ENCODE measurements at places on chromosomes 11 and 22.

DNA sequence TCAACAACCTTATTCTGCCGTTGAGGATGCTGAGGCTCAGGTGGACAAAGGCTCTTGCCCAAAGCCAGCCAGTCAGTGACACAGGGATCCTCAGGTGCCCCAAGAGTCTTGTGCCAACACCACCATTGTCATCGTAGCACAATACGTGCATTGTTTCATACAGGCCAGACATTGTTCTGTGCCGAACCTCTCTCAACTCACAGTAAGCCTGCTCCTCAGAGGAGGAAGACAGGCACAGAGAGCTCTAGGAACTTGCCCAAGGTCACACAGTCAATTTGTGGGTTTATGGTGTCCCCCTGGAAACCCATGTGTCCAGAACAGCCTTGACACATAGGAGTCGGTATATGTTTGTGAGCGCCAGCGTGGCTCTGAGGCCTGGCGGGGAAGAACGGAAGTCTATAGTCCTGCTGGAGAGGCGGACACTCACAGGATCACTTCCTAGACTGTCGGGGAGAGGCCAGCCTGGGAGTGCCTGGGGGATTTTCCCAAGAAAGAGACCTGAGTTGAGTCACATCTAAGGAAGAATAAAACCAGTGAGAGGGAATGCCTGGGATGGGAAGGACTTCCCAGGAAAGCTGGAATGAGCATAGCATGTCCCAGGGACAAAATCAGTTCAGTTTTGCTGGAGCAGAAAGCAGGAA is 20.2 kb downstream of the LIF start:
- no peak for DNase-seq

GRCh38 chr11:28932940-28933339 is 824.8 kb downstream of the METTL15 start:
- DNase-seq = no peak

- DNase-seq = no peak
These were observed 1758.2 kb upstream of the RAG2 start for GRCh38 chr11:38356255-38356654.

- DNase-seq = no peak
These were observed 509.0 kb downstream of the BUD13 start for GRCh38 chr11:116263770-116264169.

- peak; percentile 52 for DNase-seq
These were observed 48.8 kb downstream of the ACAT1 start for GRCh38 chr11:108170184-108170583.

DNA sequence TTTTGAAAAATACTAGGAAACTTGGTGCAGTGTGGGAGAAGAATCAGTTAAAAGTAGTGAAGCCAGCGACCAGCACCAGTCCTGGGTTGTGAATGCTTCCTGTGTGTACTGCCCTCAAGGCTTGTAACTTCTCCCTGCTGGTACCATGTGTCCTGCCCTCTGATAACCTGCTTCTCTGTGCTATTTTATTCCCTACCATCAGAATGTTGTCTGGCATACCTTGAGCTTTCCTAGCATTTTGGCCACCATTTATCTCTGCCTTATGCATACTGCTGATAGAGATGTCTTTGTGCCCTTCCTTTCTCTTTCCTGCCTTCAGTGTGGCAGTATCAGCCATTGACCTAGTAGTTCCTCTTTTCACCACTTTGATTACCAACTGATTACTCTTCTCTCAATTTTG is 2.0 kb downstream of the GTF2H1 start:
- DNase-seq = no peak

DNA sequence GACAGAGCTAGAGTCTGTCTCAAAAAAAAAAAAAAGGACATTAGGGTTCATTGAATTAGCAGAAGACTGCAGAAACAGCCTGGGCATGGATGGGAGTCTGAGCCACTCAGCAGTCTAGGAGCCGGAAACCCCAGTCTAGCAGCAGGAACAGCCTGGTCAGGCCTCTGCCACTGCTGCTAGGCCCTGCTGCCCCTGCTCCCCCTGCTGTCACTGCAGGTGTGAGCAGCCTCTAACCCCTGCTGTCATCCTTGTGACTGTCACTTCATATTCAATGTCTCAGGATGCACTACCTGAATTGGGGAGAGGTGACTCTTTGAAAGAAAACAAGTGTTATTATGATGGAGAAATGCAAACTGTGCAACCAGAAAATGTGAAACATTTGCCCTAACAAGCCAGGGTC is 7.0 kb upstream of the DDX17 start:
- DNase-seq = no peak

- DNase-seq = no peak
These were observed 6.9 kb downstream of the TRABD start for GRCh38 chr22:50192436-50193204.

DNA sequence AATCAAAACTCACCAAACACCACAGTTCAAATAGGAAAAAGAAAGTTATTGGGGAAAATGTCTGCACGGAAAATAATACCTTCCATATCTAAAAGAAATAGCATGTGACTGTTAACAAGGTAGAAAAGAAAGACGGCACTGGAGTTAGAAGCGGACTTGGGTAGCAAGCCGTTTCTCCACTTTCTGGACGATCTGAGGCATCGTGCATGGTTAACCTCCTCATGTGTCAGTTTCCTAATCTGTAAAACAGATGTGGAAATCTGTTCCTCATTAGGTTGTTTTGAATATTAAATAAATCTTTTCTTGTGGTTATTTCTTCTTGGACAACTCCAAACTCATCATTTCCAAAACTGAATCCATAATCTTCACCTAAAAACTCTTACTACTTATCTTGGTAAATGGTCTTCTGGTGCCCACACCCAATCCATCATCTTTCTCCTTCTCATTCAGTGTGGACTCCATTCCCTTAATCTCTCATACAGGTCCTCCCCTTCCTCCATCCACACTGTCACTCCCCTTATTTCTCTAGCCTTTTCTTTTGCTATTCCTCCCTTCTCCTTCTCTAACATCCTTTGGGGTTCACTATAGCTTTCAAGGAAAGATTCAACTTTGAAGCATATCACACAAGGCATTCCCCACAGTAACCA is 53.5 kb downstream of the VSIG10L2 start:
- no peak for DNase-seq

DNA sequence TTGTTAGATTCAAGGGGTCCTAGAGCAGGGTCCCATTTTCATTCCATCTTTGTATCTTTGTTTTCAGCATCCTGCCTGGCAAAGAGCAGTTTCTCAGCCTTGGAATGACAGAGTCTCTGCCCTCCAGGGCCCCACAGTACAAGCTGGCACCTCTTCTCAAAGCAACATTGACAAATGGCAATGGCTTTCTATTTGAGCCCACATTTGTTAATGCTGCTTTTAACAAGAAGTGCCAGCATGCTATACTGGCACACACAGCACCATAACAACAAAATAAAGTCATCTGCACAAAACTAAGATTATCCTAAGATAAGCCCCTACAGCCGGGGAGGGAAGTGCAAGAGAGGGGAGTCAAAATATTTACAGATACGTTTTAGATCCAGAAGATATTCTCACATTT is 309.7 kb upstream of the C11orf87 start:
- DNase-seq = no peak

GRCh38 chr11:116596346-116597260 is 176.2 kb downstream of the BUD13 start:
- no peak for DNase-seq

- DNase-seq = peak; percentile 78
These were observed 245.8 kb downstream of the ETS1 start for GRCh38 chr11:128341280-128342248.

- DNase-seq = no peak
These were observed 4.3 kb downstream of the ASRGL1 start for GRCh38 chr11:62341588-62341987.

DNA sequence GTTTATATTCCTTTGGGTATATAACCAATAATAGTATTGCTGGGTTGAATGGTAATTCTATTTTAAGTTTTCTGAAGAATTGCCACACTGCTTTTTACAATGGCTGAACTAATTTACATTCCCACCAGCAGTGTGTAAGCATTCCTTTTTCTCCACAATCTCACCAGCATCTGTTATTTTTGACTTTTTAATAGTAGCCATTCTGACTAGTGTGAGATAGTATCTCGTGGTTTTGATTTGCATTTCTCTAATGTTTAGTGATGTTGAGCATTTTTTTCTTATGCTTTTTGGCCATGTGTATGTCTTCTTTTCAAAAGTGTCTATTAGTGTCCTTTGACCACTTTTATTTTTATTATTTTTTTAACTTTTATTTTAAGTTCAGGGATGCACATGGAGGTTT is 275.3 kb downstream of the METTL15 start:
- no peak for DNase-seq

GRCh38 chr11:94560834-94561233 is 6.3 kb upstream of the PIWIL4 start:
- no peak for DNase-seq

DNA sequence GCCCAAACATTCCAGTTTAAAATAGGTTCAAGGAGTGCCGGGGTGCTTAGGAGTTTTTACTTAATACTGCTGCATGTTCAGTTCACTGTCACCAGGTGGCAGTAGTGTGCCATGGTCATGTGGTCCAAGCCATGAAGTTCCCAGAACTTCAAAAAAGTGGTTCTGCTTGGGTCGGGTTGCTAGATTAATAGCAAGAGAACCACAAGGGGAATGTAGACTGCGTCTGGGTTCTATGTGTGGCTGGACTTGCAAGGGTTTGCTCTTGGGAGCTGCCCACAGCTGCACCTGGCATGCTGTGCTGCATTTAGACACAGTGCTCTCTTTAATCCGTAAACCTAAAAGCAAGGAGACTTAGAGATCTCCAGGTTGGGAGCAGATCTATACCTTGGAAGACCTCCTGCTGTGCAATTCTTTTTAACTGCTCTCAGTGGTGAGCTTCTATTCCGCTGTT is 6.5 kb upstream of the SPON1 start:
- peak; percentile 64 for DNase-seq

GRCh38 chr22:27504360-27505253 is 296.9 kb downstream of the MN1 start:
- DNase-seq = no peak

DNA sequence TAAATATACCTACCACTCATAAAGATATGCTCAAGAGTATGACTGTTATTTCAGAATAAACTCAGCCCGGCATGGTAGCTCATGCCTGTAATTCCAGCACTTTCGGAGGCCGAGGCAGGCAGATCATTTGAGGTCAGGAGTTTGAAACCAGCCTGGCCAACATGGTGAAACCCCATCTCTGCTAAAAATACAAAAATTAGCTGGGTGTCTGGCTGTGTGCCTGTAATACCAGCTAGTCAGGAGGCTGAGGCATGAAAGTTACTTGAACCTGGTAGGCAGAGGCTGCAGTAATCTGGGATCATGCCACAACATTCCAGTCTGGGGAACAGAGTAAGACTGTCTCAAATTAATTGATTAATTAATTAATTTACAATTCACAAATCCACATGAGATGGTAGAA is 208.2 kb upstream of the PDGFD start:
- no peak for DNase-seq

Data from activated CD4-positive, alpha-beta T cell treated with anti-CD3 and anti-CD28 coated beads, Interleukin-2, Interleukin-6, amounts not matched to agents 100 ng/mL and 50 ng/mL, durations not matched to agents 16 hours and 8 hours (primary cell).